Fibroblast of skin of scalp (primary cell): ENCODE measurements at places on chromosomes 1 and 21.

- no peak for DNase-seq
Observed at GRCh38 chr1:67209521-67209920, 43.3 kb downstream of the IL23R start.

GRCh38 chr1:66439031-66439740 is 94.8 kb upstream of the SGIP1 start:
- peak; percentile 41 for DNase-seq

GRCh38 chr1:156904187-156904959 is 10.9 kb downstream of the PEAR1 start:
- DNase-seq: no peak

- DNase-seq: no peak
Observed at GRCh38 chr1:2820731-2821372, 19.4 kb upstream of the TTC34 start.

- peak; percentile 60 for DNase-seq
Observed at GRCh38 chr1:59041646-59042277, 255.1 kb upstream of the FGGY start.

DNA sequence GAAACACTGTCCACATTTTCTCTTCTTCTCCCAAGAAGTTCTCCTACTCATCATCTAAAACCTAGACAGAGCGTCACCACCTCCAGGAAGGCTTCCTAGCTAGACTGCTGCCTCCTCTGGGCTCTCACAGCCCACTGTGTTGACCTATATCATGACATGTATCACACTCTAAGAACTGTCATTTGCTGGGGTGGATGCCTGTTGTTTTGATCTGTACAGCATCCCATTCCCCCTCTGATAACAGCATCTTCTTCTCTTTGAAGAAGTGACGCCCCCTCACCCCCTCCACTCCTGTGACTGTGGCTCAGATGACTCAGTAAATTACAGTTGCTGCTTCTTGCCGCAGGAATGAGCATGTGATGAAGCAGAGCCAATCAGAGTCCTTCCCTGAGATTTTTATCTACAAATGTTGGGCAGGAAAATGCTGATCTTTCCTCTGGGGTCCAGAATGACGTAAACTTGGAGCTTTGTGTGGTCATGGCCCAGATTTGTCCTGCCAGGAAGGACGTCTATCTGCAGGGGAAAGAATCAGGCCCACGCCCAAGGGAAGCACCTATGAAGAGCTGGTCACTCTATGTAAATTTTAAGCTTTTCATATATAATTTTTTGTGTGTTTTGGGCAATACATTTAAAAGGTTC is 28.0 kb upstream of the FOXO6 start:
- DNase-seq: peak; percentile 53

DNA sequence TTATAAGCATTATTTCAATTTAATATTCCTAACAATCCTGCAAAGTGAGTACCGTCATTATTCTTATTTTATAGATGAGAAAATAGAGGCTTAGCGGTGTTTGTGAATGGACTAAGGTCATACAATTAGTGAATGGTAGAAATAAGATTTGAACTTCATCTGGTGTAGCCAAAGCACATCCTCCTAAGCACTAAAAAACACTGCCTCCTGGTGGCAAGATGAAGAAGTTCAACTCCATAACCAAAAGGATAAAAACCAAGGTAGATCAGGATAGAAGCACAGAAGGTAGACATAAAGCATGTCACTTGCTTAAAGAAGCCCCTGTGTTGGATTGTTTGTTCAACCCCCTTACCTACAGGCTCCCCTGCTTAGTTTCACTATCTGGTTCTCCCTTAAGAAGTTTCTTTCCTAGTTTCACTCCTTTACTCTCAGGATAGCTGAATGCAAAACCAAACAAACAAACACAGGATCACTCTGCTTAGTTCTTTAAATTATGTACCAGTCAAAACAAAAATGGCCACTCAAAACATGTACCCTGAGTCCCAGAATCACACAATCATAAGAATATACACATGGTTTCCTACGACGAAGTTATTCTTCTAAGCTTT is 12.7 kb upstream of the AIM2 start:
- DNase-seq: no peak

GRCh38 chr1:31760471-31761470 is 3.4 kb downstream of the ADGRB2 start:
- DNase-seq: peak; percentile 77

DNA sequence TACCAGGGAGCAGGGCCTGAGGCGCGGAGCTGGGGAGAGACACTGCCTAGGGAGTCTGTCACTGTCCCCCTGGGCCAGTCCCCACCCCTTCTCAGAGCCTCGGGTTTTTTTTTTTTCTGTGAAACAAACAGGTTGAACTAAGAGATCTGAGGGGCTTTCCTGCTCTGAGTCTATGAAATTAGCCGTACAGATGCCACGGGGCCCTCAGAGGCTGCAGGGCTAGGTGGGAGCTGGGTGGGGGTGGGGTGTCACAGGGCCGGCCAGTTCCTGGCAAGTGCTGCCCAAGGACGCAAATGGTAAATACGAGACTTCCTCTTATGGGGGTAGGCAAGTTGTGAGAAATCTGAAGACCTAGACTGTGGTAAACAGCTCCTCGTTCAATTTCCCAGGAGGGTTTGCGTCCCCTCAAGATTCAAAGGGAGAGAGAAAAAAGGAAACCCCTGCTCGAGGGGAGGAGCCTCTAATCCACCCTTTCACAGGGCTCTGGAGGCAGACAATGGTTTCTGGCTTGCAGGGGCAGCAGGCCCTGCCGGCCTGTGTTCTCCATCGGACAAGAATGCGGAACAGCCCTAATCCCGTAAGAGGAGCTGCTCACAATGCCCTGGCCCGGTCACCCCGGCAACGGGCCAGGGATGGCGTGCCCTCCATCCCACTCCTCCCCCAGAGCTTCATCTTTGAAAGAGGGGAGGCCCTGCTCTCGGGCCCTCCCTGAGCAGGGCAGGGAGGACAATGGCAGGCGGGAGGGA is 7.8 kb downstream of the NUAK2 start:
- peak; percentile 85 for DNase-seq

DNA sequence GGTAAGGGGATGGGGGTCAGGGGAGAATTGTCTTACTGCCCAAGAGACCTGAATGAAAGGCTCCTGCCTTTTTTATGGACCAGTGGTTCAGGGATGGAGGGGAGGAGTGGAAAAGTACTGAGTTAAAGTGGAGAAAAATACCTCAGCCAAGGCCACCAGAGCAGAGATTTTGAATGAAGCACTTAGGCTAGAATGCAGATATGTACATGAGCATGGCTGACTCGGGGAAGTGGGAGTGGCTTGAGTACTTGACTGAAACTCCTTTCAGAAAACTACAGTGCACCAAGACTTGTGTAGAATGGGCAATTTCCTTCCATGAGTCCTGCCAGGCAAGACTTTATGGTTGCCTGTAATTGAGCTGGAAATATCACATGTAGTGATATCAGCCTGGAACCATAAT is 429.6 kb upstream of the LRRC7 start:
- no peak for DNase-seq

GRCh38 chr21:15283789-15284188 is 219.0 kb upstream of the NRIP1 start:
- DNase-seq: no peak

GRCh38 chr1:203267347-203267846 is 37.9 kb upstream of the BTG2 start:
- DNase-seq: peak; percentile 86

GRCh38 chr1:20399606-20400180 is 86.3 kb downstream of the CAMK2N1 start:
- peak; percentile 13 for DNase-seq

DNA sequence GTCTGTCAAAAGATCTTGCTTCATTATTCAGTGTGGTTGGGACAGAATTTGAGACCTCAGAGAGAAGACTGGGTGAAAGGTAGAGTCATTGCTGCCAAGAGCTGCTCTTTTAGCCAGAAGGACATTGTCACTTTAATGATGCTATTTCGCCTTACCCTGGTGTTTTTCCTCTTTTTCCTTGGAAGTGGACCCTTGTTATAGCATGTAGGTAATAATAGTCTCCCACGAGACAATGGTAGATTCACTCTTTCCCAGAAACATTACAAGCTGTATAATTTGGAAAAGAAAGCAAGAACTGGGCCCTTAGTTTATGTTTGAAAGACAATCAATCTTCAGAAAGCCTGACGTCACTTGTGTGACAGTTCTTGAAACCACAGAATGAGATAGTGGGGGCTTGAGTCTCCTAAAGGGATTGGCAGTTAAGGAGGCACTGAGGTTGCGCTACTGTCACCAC is 3.8 kb downstream of the SERTAD4 start:
- no peak for DNase-seq

GRCh38 chr1:234089396-234089795 is 184.9 kb downstream of the SLC35F3 start:
- DNase-seq: no peak

- peak; percentile 93 for DNase-seq
Observed at GRCh38 chr1:151540021-151540981, at the start of gene TUFT1. TSS of gene TUFT1 (plus strand) at chr1:151540309. CDS start at chr1:151540367, 58 bp downstream.

GRCh38 chr1:107877092-107877491 is 87.9 kb downstream of the VAV3 start:
- peak; percentile 61 for DNase-seq

DNA sequence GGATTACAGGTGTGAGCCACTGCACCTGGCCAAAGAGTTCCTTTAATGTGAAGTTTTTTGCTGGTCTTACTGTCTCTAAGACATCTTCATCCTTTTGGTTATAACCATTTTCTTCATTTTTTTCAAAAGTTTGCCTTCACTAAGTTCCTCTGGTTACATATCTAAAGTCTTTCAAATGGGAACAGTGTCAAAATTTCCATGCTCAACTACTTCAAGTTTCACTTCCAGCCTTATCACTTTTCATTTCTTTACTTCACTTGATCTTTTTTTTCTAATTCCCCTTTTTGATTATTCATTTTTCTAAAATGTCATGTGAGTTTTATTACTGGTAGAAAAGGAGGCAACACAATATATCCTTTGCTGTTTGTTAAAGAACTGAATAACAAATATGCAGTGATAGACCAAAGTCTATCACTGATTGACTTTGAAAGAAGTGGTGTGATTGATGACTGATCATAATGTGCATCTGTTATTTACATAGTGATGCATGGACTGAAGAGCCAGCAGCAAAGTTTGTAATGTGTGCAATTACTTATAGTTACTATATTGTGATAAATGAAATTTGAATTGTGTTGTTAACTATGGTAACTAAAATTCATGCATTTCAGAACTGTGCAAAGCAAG is 16.0 kb upstream of the ZFYVE9 start:
- no peak for DNase-seq

- DNase-seq: no peak
Observed at GRCh38 chr1:234878288-234878687, 250.3 kb downstream of the TOMM20 start.

DNA sequence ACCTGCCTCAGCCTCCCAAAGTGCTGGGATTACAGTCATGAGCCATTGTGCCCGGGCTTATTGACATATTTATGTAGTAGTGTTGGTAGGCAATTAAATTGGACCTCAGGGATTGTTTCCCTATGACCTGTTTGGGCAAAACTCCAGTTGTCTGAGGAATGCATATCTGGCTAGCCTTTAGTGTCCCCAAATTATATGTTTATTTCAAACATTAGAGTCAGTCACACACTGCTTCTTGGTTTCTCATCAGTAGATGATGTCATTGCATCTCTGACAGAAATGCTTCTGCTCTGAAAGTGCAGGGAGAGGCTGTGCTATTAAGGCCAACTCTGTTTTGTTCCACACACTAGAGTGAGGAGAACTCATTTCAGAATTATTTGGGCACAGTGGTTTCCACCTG is 12.5 kb downstream of the PIP5K1A start:
- peak; percentile 12 for DNase-seq
